CD4-positive, alpha-beta T cell treated with Interleukin-6 at 100 ng/mL for 8 hours (primary cell): ENCODE measurements at places on chromosomes 4 and X.

GRCh38 chr4:20421603-20421985 is 169.9 kb downstream of the SLIT2 start:
- DNase-seq, result no peak

GRCh38 chr4:177266506-177266905 is 43.2 kb upstream of the NEIL3 start:
- no peak for DNase-seq

GRCh38 chr4:4666693-4667621 is 125.1 kb upstream of the STX18 start:
- no peak for DNase-seq

GRCh38 chr4:138650929-138651448 is 364.6 kb upstream of the NOCT start:
- no peak for DNase-seq

DNA sequence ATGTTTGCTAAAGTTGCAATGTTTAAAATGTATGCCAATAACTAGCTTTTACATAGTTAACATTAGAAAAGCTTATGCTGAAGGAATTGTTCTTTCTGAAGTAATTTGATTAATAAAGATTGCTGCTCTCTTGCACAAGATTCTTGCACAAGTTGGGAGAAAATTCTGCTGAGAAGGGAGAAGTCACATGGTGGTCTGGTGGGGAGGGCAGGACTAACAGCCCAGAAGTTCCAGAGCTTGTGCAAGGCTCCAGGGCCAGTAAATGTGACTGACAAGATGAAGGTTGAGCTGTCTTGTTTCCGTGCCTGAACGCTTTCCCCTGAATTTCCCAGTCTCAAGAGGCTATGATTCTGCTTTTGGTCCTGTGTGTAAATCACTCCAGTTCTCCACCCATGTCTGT is 112.9 kb upstream of the VCX start:
- DNase-seq, result no peak

GRCh38 chr4:105619188-105619931 is 66.9 kb downstream of the ARHGEF38 start:
- DNase-seq, result no peak

DNA sequence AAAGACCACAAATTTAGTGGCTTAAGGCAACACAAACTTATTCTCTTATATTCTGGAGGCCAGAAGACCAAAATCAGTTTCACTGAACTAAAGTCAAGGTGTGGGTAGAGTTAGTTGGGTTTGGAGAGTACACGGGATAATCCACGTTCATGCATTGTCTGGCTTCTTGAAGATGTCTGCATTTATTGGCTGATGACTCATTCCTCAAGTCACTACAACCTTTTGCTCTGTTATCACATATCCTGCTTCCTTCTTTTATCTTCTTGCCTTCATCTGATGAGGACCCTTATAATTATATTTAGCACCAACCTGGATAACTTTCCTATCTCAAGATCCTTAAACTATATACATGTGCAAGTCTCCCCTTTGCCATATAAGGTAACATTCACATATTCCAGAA is 590.0 kb downstream of the FSTL5 start:
- DNase-seq, result no peak

- no peak for DNase-seq
Measured at GRCh38 chrX:17744896-17745523, 7.7 kb downstream of the SCML1 start.

DNA sequence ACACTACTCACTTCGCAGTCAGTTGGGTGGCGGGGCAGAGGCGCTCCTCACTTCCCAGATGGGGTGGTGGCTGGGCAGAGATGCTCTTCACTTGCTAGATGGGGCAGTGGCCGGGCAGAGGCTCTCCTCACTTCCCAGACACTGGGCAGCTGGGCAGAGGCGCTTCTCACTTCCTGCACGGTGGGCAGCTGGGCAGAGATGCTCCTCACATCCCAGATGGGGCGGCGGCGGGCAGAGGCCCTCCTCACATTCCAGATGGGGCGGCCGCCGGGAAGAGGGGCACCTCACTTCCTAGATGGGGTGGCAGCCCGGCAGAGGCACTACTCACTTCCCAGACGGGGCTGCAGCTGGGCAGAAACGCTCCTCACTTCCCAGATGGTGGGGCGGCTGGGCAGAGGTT is 199.8 kb downstream of the RTL9 start:
- DNase-seq, result no peak

DNA sequence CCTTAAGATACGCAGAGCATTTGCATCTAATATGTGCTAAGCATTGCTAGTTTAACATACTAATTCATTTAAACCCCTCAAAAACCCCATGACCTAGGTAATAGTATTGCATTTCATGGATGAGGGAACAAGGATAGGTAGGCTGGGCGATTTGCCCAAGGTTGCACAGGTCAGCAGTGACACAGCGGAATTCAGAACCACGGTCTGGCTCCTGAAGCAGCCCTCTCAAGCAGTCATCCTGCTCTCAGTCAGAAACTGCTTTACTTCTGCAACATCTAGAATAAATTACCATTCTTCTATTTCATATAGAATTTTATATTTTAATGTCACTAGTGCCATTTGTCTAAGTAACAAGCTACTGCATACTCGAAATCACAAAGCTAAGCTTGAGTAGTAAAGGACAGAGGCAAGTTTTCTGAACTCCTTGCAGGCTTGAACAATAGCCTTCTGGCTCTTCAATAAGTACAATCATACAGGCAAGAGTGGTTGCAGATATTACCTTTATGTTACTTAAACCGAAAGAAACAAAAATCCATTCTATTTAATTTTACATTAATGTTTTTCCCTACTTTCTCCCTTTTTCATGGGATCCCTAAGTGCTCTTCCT is 555 bp upstream of the SPP1 start:
- no peak for DNase-seq
